HAP-1 (cell line): ENCODE measurements at places on chromosomes 2 and 18.
A peak's percentile ranks its signal among the peaks of the same experiment; 100 is the strongest.

- no peak for DNase-seq
Observed at GRCh38 chr2:241870611-241871537, 1.3 kb downstream of the RTP5 start.

DNA sequence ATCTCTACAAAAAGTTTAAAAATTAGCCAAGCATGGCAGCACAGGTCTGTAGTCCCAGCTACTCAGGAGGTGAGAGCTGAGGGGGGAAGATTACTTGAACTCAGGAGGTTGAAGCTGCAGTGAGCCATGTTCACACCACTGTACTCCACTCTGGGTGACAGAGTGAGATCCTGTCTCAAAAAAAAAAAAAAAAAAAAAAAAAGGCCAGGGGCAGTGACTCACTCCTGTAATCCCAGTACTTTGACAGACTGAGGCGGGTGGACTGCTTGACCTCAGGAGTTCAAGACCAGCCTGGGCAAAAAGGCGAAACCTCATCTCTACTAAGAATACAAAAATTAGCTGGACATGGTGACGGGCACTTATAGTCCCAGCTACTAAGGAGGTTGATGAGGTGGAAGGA, 37.0 kb downstream of the PUM2 start:
- no peak for DNase-seq

DNA sequence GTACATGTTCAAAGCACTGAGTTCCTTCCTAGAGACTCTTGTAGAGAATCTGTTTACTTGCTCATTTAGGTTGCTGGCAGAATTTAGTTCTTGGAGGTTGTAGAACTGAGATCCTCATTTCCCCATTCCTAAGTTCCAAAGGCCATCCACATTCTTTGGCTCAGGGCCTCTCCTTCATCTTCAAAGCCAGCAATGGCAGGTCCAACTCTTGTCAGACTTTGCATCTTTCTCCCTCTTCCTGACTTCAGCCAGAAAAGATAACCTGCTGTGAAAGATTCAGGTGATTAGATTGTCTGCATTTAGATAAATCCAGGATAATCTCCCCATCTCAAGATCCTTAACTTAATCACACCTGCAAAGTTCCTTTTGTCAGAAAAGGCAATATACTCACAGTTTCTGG, 51.1 kb downstream of the SOCS6 start:
- no peak for DNase-seq

- DNase-seq, result no peak
Observed at GRCh38 chr2:113263546-113263945, 15.2 kb downstream of the PAX8 start.

GRCh38 chr2:10985260-10985659, 73.5 kb downstream of the KCNF1 start:
- DNase-seq, result no peak

GRCh38 chr2:210286123-210286680, 28.8 kb downstream of the MYL1 start:
- no peak for DNase-seq

DNA sequence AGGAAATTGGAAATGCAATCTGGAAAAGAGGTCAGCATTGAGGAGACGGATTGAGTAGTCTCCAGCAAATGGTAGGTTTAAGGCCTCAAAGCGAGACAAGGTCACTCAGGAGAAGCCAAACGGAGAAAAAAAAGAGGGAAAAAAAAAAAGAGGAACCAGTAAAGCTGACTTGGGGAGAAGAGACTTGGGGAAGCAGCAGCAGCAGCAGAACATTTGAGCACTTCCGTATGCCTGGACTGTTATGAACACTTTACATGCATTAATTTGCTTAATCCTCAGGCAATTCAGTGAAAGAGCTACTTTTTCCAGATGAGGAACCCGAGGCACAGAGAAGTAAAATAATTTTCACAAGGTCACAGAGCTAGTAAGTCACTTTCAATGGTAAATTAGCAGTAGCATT, 81.3 kb downstream of the OSBPL6 start:
- peak; percentile 56 for DNase-seq

- DNase-seq, result no peak
Observed at GRCh38 chr2:85394976-85395375, 15.2 kb downstream of the CAPG start.

DNA sequence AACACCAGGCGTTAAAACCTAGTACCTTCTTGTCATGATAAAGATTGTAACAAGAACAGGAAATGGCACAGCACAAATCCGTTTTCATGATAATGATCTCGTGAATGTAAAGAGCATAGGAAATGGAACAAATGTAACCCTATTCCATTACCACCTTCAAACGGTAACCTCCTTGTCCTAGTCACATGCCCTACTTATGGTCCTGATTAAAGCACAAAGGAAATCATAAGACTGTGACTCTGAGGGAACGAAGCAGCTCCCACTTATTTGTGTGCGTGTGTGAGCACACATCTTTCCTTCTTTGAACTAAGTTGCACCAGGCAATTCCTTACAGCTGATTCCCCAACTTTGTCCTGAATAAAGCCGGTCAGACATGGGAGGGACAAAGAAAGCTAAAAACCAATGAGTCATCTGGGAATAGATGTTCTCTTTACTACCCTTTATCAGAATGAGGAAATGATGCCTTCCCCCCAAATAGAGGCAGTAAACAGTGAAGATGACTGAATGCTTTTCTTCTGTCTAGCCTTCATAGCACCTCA, 192.6 kb downstream of the IKZF2 start:
- no peak for DNase-seq

DNA sequence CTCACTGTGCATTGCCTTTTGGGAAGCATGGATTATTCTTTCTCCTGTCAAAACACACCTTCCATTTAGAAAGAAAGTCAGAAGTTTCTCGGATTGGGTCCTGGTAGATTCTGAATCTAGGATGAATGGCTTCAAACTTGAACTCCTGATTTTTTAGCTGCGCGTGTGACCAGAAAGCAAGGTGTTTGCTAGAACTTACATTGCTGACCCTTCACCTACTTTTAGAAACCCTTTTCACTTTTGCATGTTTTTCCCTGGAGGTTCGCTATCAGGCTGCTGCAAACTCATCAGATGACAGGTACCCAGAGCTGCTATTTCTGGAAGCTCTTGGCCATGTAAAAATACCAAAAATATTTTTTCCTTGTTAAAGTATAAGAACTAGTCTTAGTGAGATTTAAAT, 132.0 kb downstream of the QPCT start:
- no peak for DNase-seq

GRCh38 chr2:73265298-73266060, 18.8 kb downstream of the FBXO41 start:
- DNase-seq, result no peak
